ENCODE measurements at places on chromosomes 5 and 9. TPM values are rescaled to one million over a fixed set of nuclear protein-coding genes. Genes with fewer than 3 reads are reported as not detected.

GRCh38 chr5:7398596-7399280, 2.8 kb downstream of the ADCY2 start:
- DNase-seq, result no peak

- DNase-seq, result no peak
Observed at GRCh38 chr5:159545156-159545555, 214.9 kb upstream of the IL12B start.

Gene GRIN3A
- total RNA-seq, result not detected

Gene ADAMTSL1
- 4.7 TPM for total RNA-seq

- no peak for DNase-seq
Observed at GRCh38 chr9:124251605-124252378, 6.0 kb upstream of the NEK6 start.

DNA sequence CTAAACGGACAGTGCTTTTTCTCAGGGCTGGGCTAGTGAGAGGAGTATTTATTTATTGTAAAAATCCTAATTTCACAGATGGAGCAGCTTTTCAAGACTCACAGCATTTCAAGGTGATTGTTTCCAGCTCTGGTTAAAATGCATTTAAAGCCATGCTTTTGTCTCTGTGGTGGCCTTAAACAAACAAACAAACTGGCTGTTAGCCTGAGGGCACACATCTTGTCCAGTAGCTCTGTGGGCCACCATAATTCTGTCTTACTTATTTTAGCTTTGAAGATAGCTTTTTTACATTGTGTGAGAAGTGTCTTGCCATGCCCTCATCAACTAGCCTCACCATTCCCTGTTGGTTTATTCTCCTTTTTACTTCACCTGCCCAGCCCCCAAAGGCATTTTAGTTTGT, 218.2 kb downstream of the PSAT1 start:
- DNase-seq, result no peak

- DNase-seq, result no peak
Observed at GRCh38 chr9:530681-531080, 310.8 kb upstream of the DMRT1 start.

DNA sequence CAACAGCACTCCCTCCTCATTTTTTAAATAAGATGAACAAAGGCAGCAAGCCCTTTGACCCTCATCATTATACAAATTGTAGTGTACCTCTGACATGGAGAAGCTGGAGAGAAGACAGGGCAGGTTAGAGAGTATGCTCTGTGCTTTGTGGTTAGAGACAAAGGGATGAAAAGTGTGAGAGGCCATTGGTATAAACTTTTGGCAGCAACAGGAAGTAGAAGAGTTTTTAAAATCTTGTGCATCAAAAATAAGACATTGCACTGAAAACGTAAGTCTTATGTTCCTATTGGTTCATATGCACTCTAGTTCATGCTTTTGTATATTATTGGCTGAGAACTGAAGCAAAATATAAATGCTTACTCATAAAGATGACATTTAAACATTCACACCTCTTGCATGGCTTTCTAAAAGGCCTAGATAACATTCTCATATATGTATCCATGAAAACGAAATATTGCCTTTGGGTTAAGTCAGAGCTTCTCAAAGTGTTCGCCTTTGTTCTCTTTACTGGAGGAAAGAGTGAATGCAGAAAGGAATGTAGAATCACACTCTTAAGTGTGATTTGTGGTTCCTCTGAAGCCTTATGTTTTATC, 158.0 kb downstream of the PALM2AKAP2 start:
- no peak for DNase-seq

GRCh38 chr5:128234928-128235641, 151.5 kb downstream of the SLC12A2 start:
- no peak for DNase-seq

Gene SLC28A3
- total RNA-seq, result not detected

GRCh38 chr9:82057805-82058204, 69.2 kb downstream of the SPATA31D1 start:
- DNase-seq, result no peak

Gene SAPCD2
- total RNA-seq, result 5.1 TPM

DNA sequence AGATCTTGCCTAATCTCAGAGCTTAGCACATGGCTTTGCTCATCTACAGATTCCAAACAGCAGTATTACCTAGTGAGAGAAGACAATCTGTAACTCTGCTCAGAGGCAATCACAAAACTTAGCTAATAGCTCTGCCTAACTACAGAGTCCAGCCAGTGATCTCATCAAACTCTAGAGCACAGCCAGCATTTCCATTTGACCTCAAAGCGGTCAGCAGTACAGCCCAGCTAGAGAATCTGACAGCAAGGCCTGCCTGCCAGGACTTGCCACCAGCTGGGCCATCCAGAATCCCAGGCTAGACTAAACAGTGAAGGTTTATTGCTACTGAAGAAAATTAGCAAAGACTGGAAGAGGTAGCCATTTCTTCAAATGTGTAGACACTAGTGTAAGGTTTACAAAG, 217.9 kb upstream of the VLDLR start:
- no peak for DNase-seq

- DNase-seq, result no peak
Observed at GRCh38 chr5:10556893-10557746, 6.8 kb upstream of the ANKRD33B start.

GRCh38 chr5:174947548-174947947, 223.2 kb downstream of the MSX2 start:
- no peak for DNase-seq
